ENCODE measurements at places on chromosomes 4 and X.

- no peak for DNase-seq
Observed at GRCh38 chr4:81366779-81367178, 104.9 kb downstream of the RASGEF1B start.

DNA sequence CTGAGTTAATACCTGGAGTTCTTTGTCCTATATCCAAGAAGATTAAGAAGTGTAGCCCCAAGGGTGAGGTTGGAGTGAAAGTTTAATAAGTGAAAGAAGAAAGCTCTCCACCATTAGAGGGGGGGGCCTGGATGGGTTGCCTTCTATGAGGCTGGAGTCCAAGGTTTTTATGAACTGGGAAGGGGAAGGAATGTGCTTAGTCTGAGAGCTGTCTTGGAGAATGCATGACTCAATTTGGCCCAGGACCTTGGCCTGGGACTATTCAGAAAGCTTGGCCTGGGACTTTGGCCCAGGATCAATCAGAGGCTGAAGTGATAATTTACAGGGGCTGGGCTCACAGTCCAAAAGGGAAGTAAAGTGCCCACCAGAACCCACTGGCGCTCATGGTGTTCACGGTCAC is 1049.0 kb upstream of the GRIA3 start:
- DNase-seq, result no peak

- DNase-seq, result no peak
Observed at GRCh38 chrX:38970845-38971244, 169.6 kb downstream of the MID1IP1 start.

DNA sequence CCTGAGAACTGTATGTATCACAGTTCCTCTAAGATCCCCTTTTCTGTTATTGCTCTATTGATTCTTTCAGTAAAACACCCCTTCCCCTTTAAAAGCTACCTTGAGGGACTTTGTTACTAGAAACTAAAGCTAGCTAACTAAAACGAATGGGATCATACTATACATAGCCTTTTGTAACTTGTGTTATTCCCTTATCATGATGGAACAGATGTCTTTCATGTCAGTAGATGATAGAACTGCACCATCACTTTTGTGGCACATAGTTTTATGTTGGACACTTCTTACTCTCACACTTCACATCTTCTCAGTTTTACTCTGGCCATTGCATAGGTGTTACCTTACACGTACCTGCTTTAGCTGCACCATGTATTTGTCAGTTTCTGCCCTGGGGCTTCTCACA is 46.6 kb upstream of the PGRMC2 start:
- DNase-seq, result no peak

DNA sequence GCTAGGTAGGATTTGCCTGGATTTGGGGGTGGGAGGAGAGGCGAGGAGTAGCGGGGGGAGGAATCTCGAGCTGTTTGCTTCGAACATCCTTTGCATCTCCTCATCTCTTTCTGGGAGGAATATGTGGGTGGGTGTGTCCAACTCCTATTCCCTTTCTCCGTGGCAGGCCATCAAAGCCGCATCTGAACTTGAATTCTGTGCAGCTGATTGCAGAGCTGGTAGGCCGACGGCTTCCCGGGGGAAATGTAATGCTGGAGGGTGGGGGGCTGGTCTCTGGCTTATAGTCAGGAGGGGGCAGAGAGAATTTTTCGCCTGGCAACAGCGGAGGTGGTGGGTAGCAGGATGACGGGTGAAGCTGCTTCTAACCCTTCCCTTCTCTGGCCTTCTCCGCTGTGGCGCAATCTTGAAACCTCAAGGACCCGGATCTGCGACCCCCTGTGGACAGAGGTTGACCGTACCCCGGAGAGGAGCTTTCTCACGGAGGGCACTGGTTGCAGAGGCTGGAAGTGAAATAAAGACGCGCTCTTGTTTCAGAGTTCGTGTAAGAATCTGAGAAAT is 628 bp downstream of the ZCCHC12 start:
- no peak for DNase-seq

GRCh38 chr4:2599304-2599654 is 62.8 kb downstream of the FAM193A start:
- DNase-seq, result no peak

DNA sequence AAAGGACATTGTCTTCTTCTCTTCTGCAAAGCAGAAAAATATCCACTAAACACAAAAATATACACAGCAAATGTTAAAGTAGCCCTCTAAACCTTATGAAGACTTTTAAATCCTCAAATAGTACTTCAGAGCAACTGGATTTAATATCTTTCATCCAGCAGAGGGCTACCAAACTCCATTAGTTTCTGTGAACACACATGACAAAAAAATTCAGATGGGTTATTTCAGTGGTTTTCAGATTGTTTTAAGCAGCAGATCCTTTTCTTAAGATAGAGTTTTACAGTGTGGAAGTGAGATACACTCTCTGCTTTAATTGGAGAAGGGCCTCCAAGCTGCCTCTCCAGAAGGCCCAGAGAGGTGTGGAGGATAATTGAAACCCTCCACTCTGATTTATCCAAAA is 56.7 kb downstream of the ANK2 start:
- no peak for DNase-seq

- DNase-seq, result no peak
Observed at GRCh38 chrX:144293229-144293628, 409.4 kb downstream of the UBE2NL start.

DNA sequence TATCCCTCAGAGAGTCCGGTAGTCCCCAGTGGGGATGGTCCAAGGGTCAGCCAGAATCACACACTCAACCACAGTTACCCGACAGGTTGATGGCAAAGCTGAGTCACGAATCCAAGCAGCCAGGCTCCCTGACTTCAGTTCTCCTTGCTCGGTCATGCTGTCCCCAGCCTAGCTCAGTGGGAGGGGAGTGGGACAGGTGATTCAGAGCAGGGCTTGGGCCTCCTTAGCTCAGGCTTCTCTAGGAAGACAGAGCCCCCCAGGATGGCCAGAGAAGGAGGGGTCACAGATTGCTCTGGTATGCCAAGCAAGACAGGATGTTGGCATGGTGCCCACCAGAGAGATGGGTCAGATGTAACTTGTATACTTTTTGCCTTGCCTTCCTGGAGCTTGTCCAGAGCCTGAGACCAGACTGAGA is 66.5 kb downstream of the EFNB1 start:
- no peak for DNase-seq

DNA sequence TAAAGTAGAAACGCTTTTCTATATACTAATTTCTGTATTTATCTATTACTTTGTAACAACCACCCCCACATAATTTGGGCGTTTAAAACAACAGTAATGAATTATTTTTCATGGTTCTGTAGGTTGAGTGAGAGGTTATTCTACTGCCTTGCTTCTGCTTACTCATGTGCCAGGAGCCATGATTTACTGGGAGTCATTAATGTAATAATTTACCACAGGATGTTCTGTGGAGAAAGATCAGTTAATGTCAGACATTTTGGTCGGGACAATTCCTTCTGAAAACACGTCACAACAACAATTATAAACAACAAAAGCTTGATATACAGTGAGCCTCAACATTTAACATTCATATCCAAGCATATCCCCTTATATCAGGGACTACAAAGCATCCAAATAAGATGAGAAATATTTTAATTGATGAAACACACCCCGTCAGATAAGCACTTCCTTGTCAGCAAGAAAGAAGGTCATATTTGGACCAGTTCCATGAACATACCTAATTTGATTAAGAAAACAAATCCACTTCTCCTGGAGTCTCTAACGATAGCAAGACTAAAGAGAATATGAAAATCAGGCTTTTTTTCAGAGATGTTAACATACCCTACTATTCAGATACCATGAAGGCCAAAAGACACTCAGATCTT is 238.5 kb downstream of the PRDM5 start:
- no peak for DNase-seq

DNA sequence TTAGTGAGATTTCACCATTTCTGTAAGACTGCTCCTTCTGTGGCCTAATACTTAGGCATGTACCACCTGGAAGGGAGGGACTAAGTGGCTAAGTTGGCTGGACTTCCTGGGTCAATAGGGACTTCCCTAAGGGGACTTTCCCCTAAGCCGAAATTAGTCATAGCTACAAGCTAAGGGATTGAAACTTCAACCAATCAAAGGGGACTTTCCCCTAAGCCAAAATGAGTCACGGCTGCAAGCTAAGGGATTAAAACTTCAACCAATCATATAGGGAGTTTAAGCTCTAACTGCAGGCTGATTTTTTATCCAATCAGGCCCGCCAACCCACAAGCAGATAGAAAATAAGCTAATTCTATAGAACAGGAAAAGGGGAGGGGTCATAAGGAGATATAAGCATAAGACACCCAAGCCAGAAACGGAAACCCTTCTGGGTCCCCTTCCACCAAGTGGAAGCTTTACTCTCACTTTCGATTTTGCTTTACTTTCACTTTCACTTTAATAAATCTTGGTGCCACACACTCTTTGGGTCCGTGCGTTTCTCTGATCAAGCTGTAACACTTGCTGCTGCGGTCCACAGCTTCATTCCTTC is 382.8 kb downstream of the KLHL4 start:
- DNase-seq, result no peak

DNA sequence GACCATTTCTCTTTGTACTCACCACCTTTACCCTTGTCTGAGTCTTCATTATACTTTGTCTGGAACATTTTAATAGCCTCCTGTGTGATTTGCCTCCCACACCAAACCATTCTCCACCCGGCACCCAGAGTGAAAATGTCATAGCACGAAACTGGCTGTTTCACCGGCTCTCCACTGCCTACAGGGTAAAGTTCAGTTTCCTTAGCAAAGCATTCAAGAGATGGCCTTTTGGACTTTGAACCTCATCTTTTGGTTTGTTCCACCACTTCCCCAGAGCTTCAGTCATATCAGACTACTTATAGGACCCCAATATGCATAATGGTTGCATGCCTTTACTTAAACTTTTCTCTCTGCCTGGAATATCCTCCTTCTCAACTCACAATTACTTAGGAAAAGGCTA is 38.3 kb downstream of the RAP2C start:
- DNase-seq, result no peak

DNA sequence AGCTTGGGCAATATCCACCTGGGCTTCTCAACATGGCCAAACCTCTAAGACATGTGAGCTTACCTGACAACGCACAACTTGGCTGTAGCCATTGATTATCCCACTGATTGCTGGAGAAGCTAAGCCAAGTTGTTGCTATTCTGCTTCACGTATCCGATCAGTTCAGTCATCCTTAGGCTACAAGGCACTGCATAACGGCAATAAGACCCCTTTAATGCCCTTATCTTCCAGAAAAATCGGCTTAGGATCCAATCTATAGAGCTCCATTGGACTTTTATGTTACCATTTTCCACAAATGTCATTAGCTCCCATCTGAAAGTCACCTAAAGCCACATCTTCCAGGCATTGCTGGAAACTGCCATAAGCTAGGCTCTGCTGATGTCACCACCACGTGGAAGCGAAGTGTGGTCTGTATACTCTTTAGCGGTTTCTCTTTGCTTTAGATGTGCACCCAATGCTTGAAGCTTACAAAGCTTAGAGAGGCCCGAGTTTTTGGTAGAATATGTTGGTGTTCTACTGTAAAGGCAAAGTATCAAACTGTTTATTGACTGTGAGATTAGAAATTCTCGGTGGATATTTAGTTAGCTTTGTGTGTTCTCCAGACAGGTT is 163.1 kb downstream of the CPE start:
- DNase-seq, result no peak

DNA sequence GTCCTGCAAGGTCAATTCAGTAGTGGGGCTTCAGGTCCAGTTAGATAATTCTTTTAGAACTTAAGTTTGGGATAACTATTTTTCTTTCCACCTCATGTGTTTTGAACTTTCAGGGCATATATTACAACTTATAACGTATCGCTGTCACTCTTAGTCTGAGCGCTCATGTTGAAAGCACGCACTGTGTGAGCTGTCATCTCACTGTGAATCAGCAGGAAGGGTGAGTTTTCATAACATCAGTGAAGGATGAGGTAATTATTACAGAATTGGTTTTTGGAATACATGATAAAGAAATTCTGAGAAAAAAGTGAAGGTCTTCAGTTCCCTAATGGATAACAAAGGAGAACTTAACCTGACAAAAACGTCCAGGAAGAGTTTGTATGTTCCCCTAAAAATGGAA is 45.1 kb upstream of the SLC4A4 start:
- no peak for DNase-seq

DNA sequence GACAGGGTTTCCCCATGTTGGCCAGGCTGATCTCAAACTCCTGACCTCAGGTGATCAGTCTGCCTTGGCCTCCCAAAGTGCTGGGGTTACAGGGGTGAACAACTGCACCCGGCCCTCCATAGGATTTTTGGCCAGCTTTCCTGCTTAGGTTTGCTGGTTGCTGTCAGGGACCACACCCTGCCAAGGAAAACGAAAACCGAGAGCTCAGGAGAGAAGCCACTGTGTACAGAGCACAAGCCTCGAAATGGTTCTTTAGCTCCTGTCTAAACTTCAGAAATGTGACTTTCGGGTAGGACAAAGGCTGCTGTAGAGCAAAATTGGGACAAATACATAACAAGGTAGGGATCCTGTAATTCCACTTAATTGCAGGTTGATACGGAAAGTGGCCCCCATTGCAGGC is 146.3 kb upstream of the ATP6AP2 start:
- DNase-seq, result no peak

DNA sequence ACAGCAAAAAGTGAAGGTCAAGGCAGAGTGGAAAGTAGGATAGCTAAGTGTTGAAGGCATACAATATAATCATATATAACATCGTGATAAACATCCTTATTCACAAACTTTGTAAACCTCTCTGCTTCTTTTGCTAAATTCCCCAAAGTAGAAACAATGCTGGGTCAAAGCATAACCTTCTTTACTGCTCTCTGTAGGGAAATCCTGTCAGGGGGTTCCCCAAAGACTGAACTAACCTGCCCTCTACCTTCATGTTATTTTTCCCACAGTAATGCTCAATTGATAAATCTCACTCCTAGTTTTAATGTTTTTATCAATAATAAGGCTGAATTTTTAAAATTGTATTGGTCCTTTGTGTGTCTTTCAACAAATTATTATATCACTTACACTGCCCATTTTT is 55.7 kb downstream of the DCHS2 start:
- DNase-seq, result no peak

GRCh38 chr4:151488968-151489367 is 80.0 kb downstream of the FHIP1A start:
- no peak for DNase-seq

DNA sequence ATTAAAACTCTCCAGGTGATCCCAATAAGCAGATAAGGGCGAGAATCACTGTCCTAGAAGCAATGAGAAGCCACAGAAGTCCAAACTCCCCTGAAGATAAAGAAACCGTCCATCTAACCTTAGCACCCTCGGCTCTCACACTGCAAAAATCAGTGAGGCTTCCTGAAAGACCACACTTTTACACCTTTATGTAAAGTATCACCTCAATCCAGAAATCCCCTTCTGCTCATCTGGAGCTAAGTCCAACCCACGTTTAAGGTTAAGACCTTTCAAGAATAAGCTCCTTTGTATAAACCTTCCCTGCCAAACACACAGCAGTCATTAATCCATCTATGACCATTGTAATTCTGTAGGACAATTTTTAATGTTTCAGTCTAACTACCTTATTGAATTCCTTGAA is 41.7 kb downstream of the LIN54 start:
- DNase-seq, result no peak

- DNase-seq, result no peak
Observed at GRCh38 chr4:142715727-142716126, 130.4 kb downstream of the INPP4B start.

DNA sequence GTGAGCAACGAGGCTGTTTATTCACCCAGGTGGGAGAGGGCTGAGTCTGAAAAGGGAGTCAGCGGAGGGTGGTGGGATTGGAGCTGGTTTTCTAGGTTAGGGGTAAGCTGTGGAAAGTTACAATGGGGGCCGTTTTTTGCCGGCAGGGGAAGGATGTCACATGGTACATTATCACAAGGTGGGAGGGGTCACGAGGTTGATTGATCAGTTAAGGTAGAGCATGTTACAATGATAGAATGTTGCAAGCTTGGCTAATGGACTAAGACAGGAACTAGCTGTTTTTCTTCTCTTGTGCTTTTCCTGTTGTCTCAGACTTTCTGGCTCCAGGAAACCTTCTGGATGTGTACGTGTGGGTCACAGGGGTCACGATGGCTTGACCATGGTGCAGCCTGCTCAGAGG is 536.3 kb upstream of the HTR2C start:
- no peak for DNase-seq

Measured in activated CD4-positive, alpha-beta T cell treated with anti-CD3 and anti-CD28 coated beads, Interleukin-2, amount 50 U/mL, for 4 hours (primary cell).